ENCODE measurements at places on chromosomes 1 and 21.
A peak's percentile ranks its signal among the peaks of the same experiment; 100 is the strongest.

DNA sequence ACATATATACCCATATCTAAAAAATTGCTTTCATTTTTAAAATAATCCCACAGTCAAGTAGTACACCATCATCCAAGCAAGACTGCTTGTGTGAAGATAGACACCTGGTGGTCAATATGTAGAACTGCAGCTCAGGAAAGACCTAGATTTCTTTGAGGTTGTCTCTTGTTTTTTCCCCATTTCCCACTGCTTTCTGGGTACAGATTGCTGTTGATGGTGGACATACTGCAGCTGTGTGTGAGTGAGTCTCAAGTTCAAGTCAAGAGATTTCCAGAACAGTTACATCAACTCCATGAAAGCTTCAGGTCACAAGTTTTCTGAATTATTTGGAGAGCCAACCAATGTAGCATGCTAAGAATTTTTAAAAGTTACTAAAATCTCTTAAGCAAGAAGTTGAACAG, 306.4 kb downstream of the DUSP10 start:
- DNase-seq, result peak; percentile 76

DNA sequence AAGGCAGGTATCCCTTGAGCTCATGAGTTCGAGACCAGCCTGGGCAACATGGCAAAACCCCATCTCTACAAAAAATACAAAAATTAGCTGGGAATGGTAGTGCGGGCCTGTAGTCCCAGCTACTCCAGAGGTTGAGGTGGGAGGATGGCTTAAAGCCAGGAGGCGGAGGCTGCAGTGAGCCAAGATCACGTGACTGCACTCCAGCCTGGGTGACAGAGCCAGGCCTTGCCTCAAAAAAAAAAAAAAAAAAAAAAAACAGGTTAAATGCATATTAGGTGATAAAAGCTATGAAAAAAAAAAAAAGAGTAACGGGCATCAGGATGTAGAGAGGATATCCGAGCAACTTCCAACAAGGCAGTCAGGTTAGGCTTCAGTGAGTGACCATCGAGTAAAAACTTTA, 2.8 kb upstream of the SRRM1 start:
- no peak for DNase-seq

DNA sequence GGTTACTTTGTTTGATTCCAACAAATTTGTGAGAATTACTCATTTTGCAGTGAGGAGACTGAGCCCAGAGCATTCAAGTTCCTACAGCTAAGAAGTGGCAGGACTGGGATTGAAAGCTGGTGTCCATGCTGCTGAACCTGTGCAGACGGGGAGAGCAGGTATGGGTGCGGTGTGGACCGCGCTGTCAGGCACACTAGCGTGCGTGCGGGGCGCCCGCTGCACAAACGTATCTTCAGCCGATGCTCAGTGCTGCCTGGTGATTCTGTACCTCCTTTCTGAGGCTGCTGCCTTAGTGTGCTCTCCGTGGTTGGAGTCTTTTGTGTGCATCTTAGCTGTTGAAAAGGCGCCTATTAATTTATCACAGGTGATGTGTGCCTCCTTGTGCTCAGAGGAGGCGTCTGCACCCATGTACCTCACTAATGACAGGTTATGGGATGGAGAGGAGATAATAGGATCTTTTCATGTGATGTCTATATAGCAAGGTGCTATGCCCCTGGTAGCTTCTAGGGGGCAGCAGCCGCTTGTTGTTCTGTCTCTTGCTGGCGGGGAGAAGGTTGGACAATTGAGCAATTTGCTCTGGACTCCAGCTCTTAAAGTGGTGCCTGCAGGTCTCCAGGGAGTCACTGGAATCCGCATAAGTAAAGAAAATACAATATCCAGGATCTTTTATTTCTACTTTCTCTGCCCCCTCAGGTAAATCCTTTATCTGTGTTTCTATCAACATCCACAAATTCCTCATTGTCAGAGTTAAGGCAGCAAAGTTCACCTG, 32.5 kb downstream of the PEX14 start:
- DNase-seq, result peak; percentile 66

- no peak for DNase-seq
Observed at GRCh38 chr1:216682752-216683151, 40.5 kb downstream of the ESRRG start.

- peak; percentile 87 for DNase-seq
Observed at GRCh38 chr1:248838357-248839167, 538 bp downstream of the ZNF672 start.

- no peak for DNase-seq
Observed at GRCh38 chr21:38346286-38346685, 89.5 kb downstream of the KCNJ15 start.

DNA sequence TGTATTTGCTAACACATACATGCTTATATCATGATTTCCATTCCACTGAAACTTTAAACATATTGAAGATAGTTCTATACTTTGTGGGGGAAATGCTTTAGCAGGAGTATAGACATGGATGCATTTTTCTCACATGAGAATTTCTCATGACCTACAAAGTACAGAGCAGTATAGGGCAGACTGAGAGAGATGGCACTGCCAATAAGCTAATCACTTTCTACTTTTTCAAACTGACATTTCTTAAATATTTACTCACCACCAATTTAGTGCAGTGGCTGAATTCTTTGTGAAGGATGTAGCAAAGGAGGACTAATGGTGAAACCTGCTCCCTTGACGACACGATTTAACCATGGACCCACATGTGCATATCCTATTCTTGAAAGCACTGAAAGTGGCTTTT, 923.5 kb downstream of the ADGRL2 start:
- no peak for DNase-seq

DNA sequence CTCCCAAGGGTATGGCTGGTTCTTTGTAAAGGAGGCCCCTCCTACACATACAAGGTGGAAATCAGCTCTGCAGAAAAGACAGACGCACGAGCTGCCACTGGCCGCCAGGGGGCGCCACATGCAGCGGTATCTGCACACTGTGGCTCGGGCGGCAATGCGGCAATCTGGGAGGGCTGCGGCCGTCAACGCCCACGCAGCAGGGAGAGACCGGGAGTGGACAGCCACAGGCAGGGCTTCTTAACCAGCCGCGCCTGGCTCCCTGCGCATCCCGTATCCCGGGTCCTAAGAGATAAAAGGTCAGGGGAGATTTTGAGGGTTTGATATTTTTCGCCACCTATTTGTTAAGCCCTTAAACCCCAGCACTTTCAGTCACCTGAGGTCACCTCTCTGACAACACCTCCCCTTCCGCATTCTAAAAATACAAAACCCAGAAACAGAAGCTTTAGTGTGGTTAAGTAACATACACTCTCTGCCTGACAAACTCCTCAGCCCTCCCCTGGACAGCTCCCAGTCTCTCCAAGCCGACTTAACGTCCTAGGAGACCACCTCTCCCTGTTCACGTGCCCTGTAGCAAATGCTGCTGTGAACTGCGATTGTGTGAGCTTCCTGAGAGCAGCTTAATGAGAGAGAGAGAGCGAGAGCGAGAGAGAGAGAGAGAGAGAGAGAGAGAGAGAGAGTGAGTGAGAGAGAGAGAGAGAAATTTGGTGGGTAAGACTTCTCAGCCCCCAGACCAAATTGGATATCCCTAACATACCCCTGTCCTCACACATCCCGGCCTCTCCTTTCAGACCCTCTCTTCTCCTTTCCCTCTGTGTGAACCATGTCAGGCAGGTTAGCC, 13.5 kb upstream of the KCNA2 start:
- DNase-seq, result peak; percentile 58

DNA sequence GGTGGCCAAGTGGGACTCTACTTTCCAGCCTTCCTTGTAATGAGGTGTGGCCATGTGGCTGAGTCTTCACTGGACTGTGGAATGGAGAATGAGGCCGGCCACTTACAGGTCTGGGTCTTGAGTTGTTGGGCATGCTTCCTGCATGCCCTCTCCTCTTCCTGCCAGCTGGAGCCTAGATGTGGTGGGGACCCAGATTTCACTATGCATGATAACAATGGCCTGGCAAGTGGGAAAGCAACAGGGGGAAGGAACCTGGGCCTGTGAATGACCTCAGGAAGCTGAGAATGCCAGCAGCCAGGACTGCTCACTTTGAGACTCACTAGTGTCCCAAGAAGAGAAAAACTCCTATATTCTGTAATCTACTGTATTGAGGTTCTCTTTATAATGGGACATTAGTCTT, 8.5 kb upstream of the SLC26A9 start:
- DNase-seq, result no peak

DNA sequence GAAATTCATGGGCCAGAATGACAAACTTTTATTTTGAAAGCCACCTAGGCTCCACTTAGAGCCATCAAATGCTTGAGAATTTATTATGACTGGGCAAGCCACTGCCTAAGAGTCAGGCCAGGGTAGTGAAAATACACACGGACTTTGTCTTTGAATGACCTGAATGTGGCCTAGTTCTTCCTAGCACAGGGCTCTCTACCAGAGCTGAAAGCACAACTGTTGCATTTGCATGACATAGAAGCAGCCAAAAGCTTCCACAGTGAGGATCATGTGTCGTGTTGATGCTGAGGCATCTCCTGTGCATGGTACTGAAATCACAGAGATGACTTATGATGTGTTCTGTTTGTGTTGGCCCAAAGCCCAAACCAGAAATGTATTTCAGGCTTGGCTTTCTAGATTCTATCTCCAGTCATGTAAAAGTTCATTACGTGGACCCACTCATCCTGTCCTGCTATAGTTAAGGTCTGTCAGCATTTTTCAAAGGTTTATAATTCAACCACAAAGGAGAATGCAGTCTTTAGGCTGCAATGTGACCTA, 164.0 kb upstream of the UBE2U start:
- peak; percentile 99 for DNase-seq

DNA sequence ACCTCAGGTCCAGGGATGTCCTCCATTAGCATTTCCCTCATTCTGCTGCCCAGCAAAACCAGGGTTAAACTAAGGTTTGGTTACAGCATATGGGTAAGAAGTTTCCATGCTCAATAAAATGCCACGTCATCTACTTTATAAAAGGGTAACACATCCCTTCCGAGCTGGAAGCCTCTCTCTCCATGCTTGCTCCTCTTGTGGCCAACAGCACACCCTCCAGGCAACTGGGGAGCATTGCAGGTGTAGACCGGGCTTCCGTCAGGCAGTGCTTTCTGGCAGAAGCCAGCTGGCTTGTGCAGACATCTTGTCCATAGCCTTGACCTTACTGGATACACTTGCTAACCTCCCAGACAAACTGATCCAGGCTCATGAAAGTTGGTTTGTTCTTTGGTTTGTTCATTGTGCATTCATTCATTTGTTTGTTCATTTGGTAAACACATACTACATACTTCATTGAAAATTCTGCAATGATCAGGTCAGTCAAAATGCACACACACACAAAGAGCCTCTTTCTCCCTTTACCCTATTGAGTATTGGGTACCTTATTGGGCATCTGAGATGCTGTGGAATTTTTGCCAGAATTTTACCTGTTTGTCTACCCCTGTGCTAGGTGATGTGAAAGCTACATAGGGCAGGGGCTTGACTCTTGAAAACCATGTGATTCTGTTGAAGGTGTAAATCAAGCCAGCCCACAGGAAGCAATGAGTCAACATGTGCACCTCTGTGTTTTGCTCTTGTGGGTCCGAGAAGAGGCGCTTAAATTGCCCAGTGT, 422.8 kb downstream of the CAMTA1 start:
- DNase-seq, result peak; percentile 74

DNA sequence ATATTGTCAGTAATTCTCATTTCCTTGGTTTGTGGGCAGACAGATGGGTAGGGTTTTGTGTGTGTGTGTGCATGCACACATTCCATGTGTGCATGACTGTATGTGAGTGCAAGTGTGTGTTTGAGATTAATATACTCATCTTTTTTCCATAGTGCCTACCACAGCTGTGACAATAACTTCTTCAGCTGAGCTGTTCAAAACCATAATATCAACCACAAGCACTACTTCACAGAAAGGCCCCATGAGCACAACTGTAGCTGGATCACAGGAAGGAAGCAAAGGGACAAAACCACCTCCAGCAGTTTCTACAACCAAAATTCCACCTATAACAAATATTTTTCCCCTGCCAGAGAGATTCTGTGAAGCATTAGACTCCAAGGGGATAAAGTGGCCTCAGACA, 149.3 kb downstream of the ADGRL2 start:
- no peak for DNase-seq

- no peak for DNase-seq
Observed at GRCh38 chr1:158564608-158565007, 5.8 kb downstream of the OR6P1 start.

GRCh38 chr1:21268281-21269239, 21.7 kb downstream of the ECE1 start:
- DNase-seq, result no peak

- no peak for DNase-seq
Observed at GRCh38 chr1:167573035-167573434, 19.5 kb upstream of the CREG1 start.

DNA sequence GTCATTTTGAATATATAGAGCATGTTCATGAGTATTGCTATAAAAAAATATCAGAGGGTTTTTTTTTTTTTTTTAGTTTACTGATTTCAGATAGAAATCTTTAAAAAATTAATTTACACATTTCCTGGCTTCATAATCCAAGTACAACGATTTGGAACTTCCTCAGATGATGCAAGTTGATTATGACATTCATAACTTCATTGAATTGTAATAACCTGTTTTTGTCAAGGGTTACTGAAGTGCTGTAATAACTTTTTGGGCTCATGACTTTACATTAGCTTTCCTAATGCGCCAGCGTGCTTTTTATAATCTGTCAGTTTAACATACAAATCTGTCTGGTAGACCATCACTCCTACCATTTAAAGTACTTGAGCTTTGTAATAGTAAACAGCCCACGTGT, 81.3 kb downstream of the SASS6 start:
- DNase-seq, result no peak

DNA sequence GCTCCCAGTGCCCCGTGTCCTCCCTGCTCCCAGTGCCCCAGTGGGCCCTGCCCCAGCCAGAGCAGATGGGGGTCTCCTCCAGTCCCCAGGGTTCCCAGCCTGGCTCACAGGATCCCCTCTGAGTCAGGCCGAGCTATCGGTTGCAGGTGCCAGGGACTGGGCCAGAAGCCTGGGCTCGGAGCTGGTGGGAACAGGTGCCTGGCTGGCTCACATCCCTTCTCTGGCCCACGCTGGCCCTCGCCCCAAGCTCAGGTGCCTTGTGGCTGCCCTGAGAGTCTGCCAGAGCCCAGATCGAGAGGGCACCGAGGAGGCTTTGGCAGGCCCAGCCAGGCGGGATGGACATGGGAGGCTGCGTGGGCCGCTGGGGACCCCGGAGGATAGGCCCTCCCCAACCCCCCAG, 18.9 kb downstream of the PLCH2 start:
- no peak for DNase-seq

- no peak for DNase-seq
Observed at GRCh38 chr1:78603206-78603605, 17.0 kb upstream of the IFI44L start.

DNA sequence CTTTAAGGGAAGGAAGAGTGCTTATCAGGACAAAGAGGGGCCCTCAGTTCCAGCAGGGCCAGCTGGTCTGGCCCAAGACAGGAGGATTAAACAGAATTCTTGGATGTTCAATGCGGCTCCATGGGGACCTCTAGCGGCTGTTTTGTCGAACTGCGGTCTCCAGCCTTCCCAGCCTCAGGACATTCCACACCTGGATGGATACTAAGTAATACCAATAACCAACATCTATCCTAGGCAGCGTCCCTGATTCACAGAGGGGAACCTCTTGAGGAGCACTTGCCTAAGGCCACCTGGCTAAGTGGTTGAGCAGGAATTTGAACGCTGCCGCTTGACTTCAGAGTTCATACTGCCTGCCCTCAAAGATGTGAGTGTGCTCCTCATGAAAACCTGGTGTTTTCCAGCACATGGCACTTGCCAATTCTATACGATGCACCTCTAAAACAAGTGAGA, 15.5 kb upstream of the CD247 start:
- peak; percentile 24 for DNase-seq

- DNase-seq, result no peak
Observed at GRCh38 chr1:42449256-42449655, 6.6 kb downstream of the ZMYND12 start.
